ENCODE measurements at places on chromosomes 16 and 17. TPM values are rescaled to one million over a fixed set of nuclear protein-coding genes. Genes with fewer than 3 reads are reported as not detected.

UQCRC2 gene
- total RNA-seq: 273 TPM

CLEC18A gene
- 0.44 TPM for total RNA-seq

SNAI3 gene
- 5.5 TPM for total RNA-seq

LGALS9C gene
- not detected for total RNA-seq

OR1A1 gene
- total RNA-seq: not detected

LPCAT2 gene
- total RNA-seq: 0.12 TPM
